ENCODE measurements at places on chromosomes 4 and X. TPM values are rescaled to one million over a fixed set of nuclear protein-coding genes. Genes with fewer than 3 reads are reported as not detected.

Gene VCX3A
- not detected for total RNA-seq

- no peaks in the 10 kb centered on the region for H3K36me3 ChIP-seq
- no peak overlapping the region for H3K27ac ChIP-seq
- H3K4me1 ChIP-seq: no peaks in the 10 kb centered on the region
Observed at GRCh38 chr4:158991534-158992155, 111.2 kb upstream of the RAPGEF2 start.

- no peaks in the 10 kb centered on the region for H3K27me3 ChIP-seq
- H3K4me3 ChIP-seq: no peak overlapping the region
- H3K36me3 ChIP-seq: no peaks in the 10 kb centered on the region
- no peak for DNase-seq
- H3K4me1 ChIP-seq: no peaks in the 10 kb centered on the region
Observed at GRCh38 chr4:11900359-11900758, 471.7 kb upstream of the HS3ST1 start.

- no peaks in the 10 kb centered on the region for H3K36me3 ChIP-seq
- no peak overlapping the region for H3K27ac ChIP-seq
- no peak for DNase-seq
- no peaks in the 10 kb centered on the region for H3K4me1 ChIP-seq
Observed at GRCh38 chrX:99719140-99719539, 690.9 kb downstream of the PCDH19 start.

Gene GAGE2A
- total RNA-seq: not detected

DNA sequence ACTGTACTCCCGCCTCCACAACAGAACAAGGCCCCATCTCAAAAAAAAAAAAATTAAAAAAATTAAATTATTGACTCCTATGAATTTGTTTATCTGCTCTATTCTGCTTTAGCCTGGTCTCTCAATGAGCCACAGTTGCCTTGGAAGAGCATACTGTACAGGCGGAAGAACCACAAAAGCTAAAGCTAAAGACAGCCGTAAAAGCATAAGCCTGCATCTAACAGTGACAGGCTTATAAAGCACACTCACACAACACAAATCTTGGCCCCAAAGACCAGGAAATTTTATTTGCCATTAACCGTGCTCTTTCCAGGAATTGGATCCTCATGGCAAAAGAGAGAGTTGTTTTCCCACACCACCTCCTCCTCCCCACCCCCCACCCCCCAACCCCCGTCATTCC is 53.5 kb upstream of the KLF3 start:
- no peak for DNase-seq
- H3K27me3 ChIP-seq: no peaks in the 10 kb centered on the region
- no peak overlapping the region for H3K27ac ChIP-seq
- no peak overlapping the region for H3K4me3 ChIP-seq
- H3K36me3 ChIP-seq: no peaks in the 10 kb centered on the region

Gene ATP2B3
- total RNA-seq: not detected

DNA sequence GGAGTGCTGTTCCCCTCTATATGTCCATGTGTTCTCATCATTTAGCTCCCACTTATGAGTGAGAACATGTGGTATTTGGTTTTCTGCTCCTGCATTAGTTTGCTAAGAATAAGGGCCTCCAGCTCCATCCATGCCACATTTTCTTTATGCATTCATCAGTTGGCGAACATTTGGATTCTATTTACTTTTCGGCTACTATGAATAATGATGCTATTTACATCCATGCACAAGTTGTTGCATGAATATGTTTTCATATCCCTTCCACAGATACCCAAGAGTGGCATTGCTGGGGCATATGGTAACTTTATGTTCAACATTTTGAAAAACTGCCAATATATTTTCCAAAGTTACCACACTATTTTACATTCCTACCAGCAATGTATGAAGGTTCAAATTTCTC is 13.8 kb upstream of the DDX53 start:
- H3K4me1 ChIP-seq: no peaks in the 10 kb centered on the region
- no peak for DNase-seq
- no peaks in the 10 kb centered on the region for H3K27me3 ChIP-seq
- no peak overlapping the region for H3K4me3 ChIP-seq
- no peak overlapping the region for H3K27ac ChIP-seq

DNA sequence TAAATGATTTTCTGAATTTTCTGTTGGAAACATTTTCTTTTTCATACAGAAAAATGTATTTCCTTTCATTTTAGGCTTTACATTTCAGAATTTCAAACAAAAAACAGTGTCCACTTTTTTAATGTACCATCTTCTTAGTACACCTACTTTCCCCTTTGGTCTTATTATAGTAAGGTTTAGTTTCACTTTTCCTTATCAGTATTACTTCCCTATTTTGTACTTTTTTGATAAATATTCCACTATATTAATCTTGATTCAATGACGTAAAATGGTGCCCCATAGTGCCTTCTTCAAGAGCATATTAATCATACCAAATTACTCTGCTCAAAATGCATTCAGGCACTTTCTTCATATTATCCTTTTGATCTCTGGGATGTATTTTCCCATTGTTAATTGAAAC is 52.5 kb downstream of the BANK1 start:
- DNase-seq: no peak
- no peak overlapping the region for H3K4me3 ChIP-seq
- H3K27me3 ChIP-seq: no peaks in the 10 kb centered on the region
- no peak overlapping the region for H3K27ac ChIP-seq
- no peaks in the 10 kb centered on the region for H3K36me3 ChIP-seq

Gene GUCY1A1
- total RNA-seq: 7.2 TPM

DNA sequence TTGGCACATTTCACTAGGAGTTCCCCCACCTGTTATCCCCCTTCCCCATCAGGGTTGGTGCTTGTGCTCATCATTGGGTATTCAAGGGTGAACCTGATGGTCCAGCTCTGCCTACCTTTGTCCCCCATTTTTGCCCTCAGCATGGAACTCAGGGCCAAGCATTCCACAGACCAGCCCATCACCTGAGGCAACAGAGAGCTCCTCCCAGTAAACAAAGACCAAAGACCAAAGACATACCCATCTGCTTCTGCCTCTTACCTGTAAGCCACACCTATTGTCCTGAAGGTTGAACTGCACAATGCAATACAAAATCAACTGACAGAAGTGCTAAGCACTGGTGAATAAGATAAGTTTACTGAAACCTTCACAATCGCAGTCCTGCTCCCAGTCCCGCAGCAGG is 237.5 kb downstream of the PAPSS1 start:
- H3K27ac ChIP-seq: no peak overlapping the region
- no peaks in the 10 kb centered on the region for H3K27me3 ChIP-seq
- no peak overlapping the region for H3K4me3 ChIP-seq
- DNase-seq: no peak

Gene PCDH10
- not detected for total RNA-seq

DNA sequence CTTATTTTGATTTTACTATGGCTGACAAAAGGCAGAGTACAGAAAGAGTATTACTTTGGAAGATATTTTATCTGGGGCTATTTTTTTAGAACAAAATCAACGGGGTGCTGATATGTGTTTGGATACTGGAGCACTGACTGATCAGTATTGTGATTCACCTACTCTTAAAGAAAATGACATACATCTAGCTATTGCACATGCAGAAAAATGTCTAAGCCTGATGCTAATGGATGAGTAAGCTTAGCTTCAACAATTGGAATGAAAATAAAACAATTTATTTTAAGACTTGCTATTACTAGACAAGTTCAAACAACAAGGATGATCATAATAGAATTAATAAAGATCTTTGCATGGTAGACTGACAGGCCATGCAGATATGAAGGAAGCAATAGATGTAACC is 262.0 kb downstream of the PPP1R2C start:
- H3K4me1 ChIP-seq: no peaks in the 10 kb centered on the region
- no peak overlapping the region for H3K27ac ChIP-seq
- no peaks in the 10 kb centered on the region for H3K27me3 ChIP-seq
- H3K36me3 ChIP-seq: no peaks in the 10 kb centered on the region
- no peak for DNase-seq

GRCh38 chr4:151446208-151446607 is 37.2 kb downstream of the FHIP1A start:
- H3K4me1 ChIP-seq: peaks cover 29% of the 10 kb centered on the region
- H3K4me3 ChIP-seq: no peak overlapping the region
- no peaks in the 10 kb centered on the region for H3K36me3 ChIP-seq
- no peak overlapping the region for H3K27ac ChIP-seq
- no peaks in the 10 kb centered on the region for H3K27me3 ChIP-seq

- no peaks in the 10 kb centered on the region for H3K27me3 ChIP-seq
- no peak overlapping the region for H3K27ac ChIP-seq
- no peaks in the 10 kb centered on the region for H3K4me1 ChIP-seq
Observed at GRCh38 chr4:172938072-172938829, 230.4 kb upstream of the GALNT7 start.

Gene TMEM271
- total RNA-seq: not detected

DNA sequence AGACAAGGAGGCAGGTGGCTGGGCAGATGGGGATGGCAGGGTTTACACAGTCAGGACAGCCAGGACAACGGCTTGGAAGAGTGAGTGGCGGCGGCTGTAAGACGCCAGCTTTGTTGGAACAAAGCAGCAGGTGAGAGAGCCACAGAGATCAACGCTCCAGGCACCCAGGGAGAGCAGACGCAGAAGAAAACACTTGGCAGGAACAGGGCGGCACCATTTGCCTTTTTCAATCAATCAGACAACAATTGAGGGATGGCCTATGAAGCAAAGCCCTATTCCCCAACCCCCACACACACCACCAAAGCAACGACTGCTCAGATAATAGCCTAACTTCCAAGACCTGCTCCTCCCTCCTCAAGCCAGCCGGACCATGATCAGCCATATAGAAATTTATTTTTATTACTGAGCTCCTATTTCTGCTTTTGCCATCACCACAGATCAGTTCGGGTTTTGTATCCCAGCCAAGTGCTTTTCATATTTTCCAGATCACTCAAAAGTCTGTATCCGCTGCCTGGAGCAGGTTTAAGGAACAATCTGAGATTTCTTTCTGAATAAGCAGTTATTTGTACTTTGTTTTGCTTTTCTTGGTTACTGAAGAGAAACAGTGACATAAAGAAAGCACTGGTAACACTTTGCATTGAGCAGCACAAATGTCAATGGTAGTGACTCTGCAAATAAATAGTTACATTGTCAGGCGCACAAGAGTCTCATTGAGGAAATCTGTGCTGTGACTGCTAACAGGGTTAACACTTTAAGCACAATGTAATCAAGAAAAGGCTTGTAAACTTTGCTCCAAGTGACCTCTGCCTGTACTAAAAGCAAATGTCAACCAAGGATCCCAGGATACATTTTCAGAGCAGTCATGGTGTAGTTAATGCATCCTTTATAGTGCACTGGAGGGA is 81.8 kb upstream of the RBPJ start:
- H3K27ac ChIP-seq: peak overlapping the region; percentile 46
- no peaks in the 10 kb centered on the region for H3K36me3 ChIP-seq
- H3K4me1 ChIP-seq: peaks cover 13% of the 10 kb centered on the region
- H3K27me3 ChIP-seq: no peaks in the 10 kb centered on the region
- H3K4me3 ChIP-seq: peak overlapping the region; percentile 22
- DNase-seq: no peak

DNA sequence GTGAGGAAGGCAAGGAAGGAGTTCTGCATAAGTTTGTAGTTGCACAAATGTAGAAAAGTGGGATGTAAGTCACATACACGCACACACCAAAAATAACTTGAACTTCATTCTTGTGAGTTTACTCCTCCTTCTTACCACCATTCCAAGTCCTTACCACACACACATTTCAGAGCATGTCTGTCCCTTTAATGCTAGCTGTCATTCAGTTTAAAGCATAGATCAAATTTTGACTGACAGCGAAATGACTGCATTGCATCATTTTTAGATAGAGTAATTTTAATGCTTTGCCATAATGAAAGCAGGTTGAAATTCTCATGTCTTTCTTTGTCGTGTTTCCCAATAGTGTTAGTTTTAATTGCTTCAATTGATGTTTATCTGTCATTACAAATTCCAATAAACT is 629.6 kb upstream of the HTR2C start:
- H3K4me1 ChIP-seq: no peaks in the 10 kb centered on the region
- no peaks in the 10 kb centered on the region for H3K27me3 ChIP-seq
- H3K36me3 ChIP-seq: no peaks in the 10 kb centered on the region
- DNase-seq: no peak
- H3K4me3 ChIP-seq: no peak overlapping the region

GRCh38 chr4:139402436-139402835 is 51.5 kb upstream of the RAB33B start:
- H3K4me1 ChIP-seq: no peaks in the 10 kb centered on the region
- no peak overlapping the region for H3K27ac ChIP-seq
- no peaks in the 10 kb centered on the region for H3K27me3 ChIP-seq

DNA sequence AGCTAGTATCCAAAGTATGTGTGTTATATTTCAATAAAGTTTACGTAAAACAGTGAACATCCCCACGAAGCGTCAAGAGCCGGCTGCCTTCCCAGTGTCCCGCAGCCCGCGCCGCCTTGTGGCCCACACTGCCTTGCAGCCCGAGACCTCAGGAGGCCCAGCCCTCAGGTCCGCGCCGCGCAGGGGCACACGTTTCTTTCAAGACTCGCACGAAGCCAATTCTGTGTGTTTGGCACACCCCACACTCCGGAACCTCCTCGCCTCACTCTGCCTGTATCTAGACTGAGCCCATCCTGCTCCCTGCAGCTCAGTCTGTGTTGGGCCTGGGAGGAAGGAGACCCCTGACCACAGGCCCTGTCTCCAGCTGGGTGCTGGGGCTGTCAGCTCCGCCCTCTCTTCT is 5.8 kb downstream of the LRPAP1 start:
- H3K27ac ChIP-seq: no peak overlapping the region
- H3K4me3 ChIP-seq: no peak overlapping the region
- H3K4me1 ChIP-seq: peaks cover 18% of the 10 kb centered on the region
- H3K36me3 ChIP-seq: peaks cover 60% of the 10 kb centered on the region
- H3K27me3 ChIP-seq: no peaks in the 10 kb centered on the region

Gene ATP1B4
- 8.5 TPM for total RNA-seq

- DNase-seq: no peak
- H3K4me3 ChIP-seq: no peak overlapping the region
- no peak overlapping the region for H3K27ac ChIP-seq
- no peaks in the 10 kb centered on the region for H3K36me3 ChIP-seq
Observed at GRCh38 chrX:82816562-82816961, 691.5 kb upstream of the POU3F4 start.

- H3K4me1 ChIP-seq: no peaks in the 10 kb centered on the region
- H3K27ac ChIP-seq: no peak overlapping the region
- peaks cover 3% of the 10 kb centered on the region for H3K27me3 ChIP-seq
- H3K36me3 ChIP-seq: no peaks in the 10 kb centered on the region
Observed at GRCh38 chr4:184587221-184587620, 62.0 kb downstream of the CASP3 start.

DNA sequence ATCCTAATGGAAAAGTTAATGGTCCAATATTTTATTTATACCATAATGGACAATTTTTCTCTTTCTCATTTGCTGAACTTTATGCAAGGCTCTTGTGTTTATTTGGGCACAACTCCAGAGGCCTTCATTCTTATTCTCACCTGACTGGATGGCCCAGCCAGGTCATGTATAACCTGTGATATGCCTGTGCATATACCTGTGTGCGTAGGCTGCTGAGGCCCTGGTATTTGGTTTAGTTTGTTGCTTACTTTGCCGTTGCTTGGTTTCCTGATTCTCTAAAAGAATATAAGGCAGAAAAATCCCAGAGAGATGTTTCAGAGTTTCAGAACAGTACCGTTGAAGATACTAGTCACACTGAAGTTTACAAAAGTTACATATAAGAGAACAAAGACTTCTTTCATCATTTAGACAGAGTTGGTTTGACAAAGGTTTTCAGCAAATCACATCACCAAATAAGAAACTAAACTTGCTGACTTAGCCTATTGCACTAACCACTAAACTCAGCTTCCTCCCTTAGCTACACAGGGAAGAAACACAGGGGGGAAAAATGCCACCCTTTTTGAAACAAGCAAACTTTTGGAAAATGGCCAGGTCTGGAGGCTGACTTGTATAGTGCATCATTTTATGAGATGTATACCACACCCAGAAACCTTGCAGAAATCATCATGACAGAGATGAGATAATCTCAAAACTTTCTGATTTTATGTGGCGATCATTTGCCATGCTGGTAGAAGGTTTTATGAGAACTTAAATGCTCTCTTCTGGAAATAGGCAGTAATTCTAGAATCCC is 248.5 kb downstream of the GRIA3 start:
- no peaks in the 10 kb centered on the region for H3K27me3 ChIP-seq
- H3K27ac ChIP-seq: no peak overlapping the region
- H3K4me1 ChIP-seq: no peaks in the 10 kb centered on the region
- no peaks in the 10 kb centered on the region for H3K36me3 ChIP-seq
- no peak overlapping the region for H3K4me3 ChIP-seq
